ENCODE measurements at places on chromosomes 3 and 15.
A peak's percentile ranks its signal among the peaks of the same experiment; 100 is the strongest.

GRCh38 chr3:171831936-171832335, 11.2 kb upstream of the TMEM212 start:
- DNase-seq = no peak

DNA sequence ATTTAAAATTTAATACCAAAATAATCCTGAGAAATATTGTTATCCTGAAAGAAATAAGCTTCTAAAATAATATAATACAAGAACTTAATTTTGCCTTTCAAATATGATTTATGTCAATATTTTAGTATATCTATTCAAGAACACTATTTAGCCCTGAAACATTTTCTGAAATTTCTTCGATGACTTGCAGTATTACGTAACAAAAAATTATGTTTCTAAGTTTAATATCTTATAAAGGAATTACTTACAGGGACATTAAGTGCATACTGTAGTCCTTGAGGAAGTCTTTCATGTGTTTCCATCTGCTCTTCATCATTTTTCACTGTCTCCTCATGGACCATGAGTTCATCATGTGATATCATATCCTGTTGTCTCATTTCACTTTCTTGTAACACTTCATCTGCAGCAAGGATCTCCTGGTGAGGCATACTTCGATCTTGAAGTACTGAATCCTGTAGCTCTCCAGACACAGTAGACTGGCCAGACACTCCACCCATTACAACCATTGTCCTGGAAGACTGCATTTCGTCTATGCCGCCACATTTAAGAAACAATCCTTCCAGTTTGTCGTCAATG, 62.0 kb downstream of the ZNF148 start:
- no peak for DNase-seq

- no peak for DNase-seq
Observed at GRCh38 chr15:57892181-57892580, 173.3 kb downstream of the ALDH1A2 start.

- no peak for DNase-seq
Observed at GRCh38 chr15:64877435-64877834, 34.3 kb upstream of the ANKDD1A start.

GRCh38 chr15:40104296-40104864, 4.3 kb downstream of the BMF start:
- DNase-seq = no peak

DNA sequence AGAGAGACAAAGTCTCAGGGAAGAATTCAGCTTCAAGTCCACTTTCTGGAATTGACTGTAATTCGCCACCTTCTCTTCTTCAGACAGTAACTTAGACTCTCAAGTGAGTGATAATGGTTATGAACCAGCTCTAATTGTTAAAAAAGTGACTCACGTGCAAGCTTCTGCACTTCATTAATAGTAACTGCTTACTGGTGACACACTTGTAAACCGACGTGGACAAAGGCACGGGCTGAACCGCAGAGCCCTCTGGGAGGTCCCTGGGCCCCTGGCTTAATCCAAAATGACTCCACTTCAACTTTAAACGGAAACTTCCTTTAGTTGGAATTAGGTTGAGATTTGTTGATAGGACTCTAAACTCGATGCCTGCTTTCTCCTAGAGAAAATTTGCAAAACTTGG, 17.0 kb downstream of the MUC4 start:
- no peak for DNase-seq

DNA sequence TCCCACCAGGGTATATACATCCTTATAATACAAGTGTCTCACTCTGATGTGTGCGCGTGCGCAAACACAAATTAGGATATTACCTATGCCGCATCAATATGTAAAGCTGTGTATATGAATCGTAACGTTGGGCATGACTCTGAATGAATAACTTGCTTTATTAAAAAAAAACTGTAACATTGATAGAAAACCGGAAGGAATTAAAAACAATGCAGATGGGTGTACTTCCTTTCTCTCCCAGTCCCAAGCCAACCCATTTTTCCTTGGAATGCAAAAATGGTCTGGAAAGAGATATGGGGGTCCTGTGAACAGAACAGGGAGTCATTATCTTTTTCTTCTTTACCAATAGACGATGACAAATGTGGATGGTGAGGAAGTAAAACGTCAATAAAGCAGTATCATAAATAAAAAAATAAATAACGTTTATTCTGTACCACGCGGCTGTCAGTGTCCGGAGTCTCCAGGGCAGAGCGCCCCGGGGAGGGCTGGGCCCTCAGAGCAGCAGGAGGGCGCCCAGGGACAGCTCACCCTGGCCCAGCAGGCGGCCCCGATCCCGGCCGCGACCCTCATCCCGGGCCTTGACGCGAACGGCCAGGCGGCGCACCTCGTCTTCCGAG, 1.6 kb downstream of the C2CD4B start:
- no peak for DNase-seq

- no peak for DNase-seq
Observed at GRCh38 chr3:13559764-13560525, 11.0 kb downstream of the FBLN2 start.

- no peak for DNase-seq
Observed at GRCh38 chr3:127031845-127032244, 48.9 kb downstream of the PLXNA1 start.

DNA sequence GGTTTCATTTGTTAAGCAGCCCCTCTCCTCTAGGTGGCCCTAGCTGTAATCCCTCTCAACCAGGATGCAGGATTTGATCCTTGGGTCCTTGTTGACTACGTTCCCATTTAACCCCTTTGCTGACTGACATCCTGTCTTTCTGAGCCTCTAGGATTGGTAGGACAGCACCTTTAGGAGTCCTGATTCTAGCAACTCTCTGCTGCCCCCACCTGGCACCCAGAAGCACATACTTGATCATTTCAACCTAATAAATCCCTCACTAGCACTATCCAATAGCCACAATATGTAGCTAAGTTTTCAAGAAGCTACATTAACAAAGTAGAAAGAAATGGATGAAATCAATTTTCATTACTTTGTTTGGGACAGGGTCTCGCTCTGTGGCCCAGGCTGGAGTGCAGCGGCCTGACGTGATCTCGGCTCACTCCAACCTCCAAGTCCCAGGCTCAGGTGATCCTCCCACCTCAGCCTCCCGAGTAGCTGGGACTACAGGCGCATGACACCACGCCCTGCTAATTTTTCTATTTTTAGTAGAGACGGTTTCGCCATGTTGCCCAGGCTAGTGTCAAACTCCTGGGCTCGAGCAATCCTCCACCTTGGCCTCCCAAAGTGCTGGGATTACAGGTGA, 28.3 kb downstream of the RSL24D1 start:
- peak; percentile 55 for DNase-seq

DNA sequence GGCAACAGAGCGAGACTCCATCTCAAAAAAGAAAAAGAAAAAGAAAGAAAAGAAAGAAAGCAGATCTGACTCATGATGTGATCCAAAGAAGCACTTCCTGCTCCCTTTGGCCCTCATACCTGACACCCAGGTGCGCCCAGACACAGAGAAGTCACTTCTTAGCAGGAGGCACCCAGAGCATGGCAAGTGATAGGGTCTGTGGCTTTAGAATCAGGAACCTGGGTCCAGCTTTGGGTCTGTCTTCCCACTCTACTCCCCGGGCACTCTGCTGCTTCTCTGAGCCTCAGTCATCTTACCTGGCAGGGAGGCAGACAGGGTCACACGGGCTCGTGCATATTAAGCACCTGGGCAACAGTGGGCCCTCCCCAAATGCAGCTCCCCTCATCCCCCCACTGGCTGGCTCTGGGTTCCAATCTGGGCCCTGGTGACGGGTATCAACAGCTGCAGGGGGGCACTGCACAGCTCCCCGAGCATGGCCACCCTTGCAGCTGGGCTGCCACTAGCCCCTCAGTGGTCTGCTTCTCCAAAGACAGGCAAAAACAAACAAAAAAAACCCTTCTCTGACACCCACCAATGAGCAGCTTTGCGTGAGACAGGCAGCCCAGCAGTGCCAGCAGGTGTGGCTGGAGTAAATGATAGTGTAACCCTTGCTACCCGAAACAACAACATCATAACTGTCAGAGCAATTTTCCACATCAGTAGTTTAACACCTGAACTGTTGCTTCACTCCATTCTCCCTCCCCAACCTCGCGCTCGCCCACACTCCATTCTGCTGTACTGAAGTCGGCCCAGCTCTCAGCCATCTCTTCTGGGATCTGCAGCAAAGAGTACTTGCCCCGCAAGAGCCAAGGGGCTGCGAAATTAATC, 99.8 kb downstream of the MEGF11 start:
- DNase-seq = no peak

- DNase-seq = no peak
Observed at GRCh38 chr3:25849641-25850385, 59.9 kb downstream of the OXSM start.

- no peak for DNase-seq
Observed at GRCh38 chr3:9111866-9112265, 137.6 kb downstream of the SRGAP3 start.

DNA sequence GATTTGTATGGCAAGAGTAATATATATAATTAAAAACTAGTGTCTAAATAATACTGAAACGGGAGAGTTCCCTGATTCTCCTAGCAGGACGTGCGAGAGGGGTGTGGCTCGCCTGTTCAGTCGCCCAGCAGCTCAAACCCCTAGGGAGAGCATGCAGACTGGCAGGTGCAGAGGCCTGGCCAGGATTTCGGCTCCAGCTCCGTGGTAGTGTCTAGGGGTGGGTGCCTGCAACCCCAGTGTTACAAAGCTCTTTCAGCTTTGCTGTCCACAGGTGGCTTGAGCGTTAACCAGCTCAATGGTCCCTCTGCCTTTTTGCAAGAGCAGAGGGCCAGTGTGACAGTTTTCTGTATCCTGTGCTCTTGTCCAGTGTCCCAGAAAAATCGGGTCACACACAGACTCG, 226.6 kb downstream of the ALCAM start:
- no peak for DNase-seq

GRCh38 chr3:144369129-144369879, 397.7 kb downstream of the DIPK2A start:
- no peak for DNase-seq

GRCh38 chr3:65411367-65411766, 627.4 kb downstream of the MAGI1 start:
- no peak for DNase-seq

GRCh38 chr3:5220193-5220592, 32.7 kb downstream of the EDEM1 start:
- no peak for DNase-seq

DNA sequence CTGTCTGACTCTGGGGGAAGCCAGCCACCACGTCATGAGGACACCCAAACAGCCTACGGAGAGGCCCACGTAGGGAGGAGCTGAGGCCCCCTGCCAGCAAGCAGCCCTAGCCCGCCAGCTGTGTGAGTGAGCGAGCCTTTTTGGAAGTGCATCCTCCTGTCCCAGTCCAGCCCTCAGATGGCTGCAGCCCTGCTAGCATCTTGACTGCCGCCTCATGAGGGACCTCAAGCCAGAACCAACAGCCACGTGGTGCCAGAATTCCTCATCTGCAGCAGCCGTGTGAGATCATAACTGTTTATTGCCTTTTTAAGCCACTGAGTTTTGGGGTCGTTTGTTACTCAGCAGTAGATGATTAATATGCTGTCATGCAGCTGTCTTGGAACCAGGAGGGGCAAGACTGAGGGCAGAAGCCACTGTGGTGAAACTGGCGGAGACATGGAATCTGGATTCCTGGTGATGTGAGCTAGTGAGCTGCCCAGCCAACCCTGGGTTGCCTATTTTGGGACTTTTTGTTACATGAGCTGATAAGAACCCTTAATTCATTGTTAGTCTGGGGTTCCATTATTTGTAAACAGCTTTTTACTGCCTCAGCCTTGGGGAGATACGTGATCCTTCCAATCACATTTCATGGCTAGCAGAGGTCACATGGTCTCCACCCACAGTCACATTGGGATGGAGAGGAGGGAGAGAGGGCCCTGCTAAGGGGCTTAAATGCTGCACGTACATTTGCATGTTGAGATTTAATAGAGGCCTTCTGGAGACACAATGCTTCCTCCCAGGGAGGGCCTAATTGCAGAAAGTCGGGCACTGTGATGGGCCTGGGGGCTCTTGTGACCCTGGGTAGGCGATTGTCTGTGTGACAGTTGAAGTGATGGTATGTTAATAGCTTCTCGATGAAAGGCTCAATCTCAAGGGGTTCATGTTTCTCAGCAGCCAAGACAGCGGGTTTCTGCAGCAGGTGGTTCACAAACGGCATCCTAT, 73.8 kb downstream of the RPLP1 start:
- DNase-seq = no peak

DNA sequence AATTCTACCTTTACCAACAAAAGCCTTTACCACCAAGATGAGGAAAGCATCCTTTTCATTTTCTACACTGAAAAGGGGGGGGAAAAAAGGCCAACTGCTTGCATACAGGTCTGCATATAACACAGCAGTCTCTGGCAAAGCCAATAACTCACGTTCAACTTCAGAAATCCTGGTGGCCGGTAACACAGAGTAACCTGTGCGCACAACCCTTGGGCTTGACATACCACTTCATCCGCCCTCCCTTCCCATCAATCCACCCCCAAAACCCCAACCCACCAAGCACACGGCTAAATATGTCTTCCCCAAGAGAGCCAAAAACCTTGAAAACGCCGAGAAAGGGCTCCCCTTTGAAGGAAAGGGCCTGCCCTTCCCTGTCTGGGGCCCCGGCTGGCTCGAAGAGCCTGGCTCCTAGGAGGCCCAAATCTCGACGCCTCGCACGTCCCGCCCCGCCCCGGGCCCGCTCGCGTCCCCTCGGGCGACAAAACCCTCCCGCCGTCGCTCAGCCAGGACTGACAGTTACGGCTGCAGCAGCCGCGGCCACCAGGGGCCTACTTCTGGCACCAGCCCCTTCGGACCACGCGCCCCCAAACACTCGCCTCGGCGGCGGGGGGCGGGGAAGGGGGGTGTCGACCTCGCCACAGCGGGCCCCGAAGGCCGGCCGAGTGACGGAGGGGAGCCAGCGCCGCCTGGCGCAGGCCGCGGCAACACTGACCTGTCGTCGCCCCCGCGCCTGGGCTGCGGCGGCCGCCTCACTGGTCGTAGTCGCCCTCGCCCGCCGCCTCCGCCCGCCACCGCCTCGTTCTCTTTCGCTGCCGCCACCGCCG, 835 bp downstream of the UBE3A start:
- DNase-seq = peak; percentile 54

- DNase-seq = no peak
Observed at GRCh38 chr3:183489455-183490210, 61.2 kb upstream of the MCF2L2 start.

GRCh38 chr15:72168131-72168807, 29.3 kb downstream of the GRAMD2A start:
- DNase-seq = no peak

GRCh38 chr3:16011376-16011775, 163.1 kb upstream of the GALNT15 start:
- no peak for DNase-seq

- no peak for DNase-seq
Observed at GRCh38 chr3:101011136-101011535, 17.9 kb upstream of the ABI3BP start.

- no peak for DNase-seq
Observed at GRCh38 chr3:4399476-4399875, 67.6 kb downstream of the SUMF1 start.
